ENCODE measurements at places on chromosomes 7 and 10. TPM values are rescaled to one million over a fixed set of nuclear protein-coding genes. Genes with fewer than 3 reads are reported as not detected.

The OR13A1 gene
- not detected for total RNA-seq

The DNAJC12 gene
- 4.1 TPM for total RNA-seq

The ZSCAN21 gene
- 9.8 TPM for total RNA-seq

The FGFBP3 gene
- total RNA-seq, result 2.9 TPM

The GAD2 gene
- total RNA-seq, result not detected

The CHN2 gene
- total RNA-seq, result 6.5 TPM

- H3K4me3 ChIP-seq, result no peak overlapping the region
- H3K4me1 ChIP-seq, result peaks cover 19% of the 10 kb centered on the region
- no peaks in the 10 kb centered on the region for H3K36me3 ChIP-seq
- H3K27me3 ChIP-seq, result peaks cover 22% of the 10 kb centered on the region
- H3K27ac ChIP-seq, result peak overlapping the region; percentile 68
Measured at GRCh38 chr7:55308186-55308929, 56.8 kb upstream of the LANCL2 start.

GRCh38 chr10:122078326-122078725 is 89.4 kb downstream of the TACC2 start:
- no peaks in the 10 kb centered on the region for H3K36me3 ChIP-seq
- H3K27me3 ChIP-seq, result no peaks in the 10 kb centered on the region
- no peak overlapping the region for H3K4me3 ChIP-seq
- H3K4me1 ChIP-seq, result no peaks in the 10 kb centered on the region
- no peak overlapping the region for H3K27ac ChIP-seq
- no peak for DNase-seq

- no peak overlapping the region for H3K4me3 ChIP-seq
- DNase-seq, result no peak
- no peaks in the 10 kb centered on the region for H3K4me1 ChIP-seq
- peaks cover 4% of the 10 kb centered on the region for H3K27me3 ChIP-seq
- no peak overlapping the region for H3K27ac ChIP-seq
Measured at GRCh38 chr10:29228562-29228961, 60.3 kb upstream of the LYZL1 start.

DNA sequence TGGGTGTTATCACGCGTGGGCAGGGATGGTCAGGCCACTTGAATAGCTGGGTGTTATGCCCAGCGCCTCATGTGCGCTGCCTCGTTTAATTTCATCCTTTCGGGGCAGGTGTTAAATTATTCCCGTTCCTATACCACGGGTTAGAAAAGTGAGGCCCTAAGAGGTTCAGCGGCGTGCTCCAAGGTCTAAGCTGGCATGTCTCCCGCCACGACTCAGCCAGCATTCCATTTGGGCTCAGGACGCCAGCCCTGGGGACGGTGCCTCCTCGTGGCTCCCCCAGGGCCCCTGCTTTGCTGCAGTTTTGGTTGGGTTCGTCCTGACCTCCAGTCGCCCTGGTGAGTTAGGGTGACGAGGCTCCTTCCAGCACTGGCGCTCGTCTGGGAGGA is 124.5 kb downstream of the TRRAP start:
- H3K4me1 ChIP-seq, result peaks cover 23% of the 10 kb centered on the region
- no peak overlapping the region for H3K4me3 ChIP-seq
- DNase-seq, result no peak
- no peaks in the 10 kb centered on the region for H3K27me3 ChIP-seq

GRCh38 chr10:44435196-44435595 is 50.3 kb upstream of the CXCL12 start:
- no peak overlapping the region for H3K27ac ChIP-seq
- H3K27me3 ChIP-seq, result no peaks in the 10 kb centered on the region
- no peak overlapping the region for H3K4me3 ChIP-seq
- H3K4me1 ChIP-seq, result no peaks in the 10 kb centered on the region
